ENCODE measurements at places on chromosomes 2 and 18. TPM values are rescaled to one million over a fixed set of nuclear protein-coding genes. Genes with fewer than 3 reads are reported as not detected.

The WNT10A gene
- total RNA-seq: not detected

The DSG4 gene
- total RNA-seq: not detected

The ZNF638 gene
- total RNA-seq: 121 TPM

DNA sequence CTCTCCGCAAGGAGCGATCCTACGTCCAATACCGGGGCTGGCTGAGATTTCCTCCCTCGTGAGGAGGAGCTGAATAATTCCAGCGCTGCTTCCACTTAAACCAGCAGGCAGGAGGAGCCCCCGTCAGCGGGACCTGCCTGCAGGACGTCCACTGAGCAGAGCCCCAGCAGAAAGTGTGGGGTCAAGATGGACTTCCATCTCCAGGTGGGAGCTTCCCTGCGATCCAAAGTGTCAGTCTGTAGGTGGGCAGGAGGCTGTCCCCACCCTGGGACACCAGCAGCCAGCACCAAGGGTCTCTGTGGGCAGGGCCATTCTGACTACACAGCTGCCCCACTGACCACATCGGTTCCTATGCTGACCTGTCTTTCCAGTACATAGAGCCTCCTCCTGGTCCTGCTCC is 462 bp upstream of the OTOS start:
- no peak overlapping the region for H3K27ac ChIP-seq
- peak; percentile 46 for DNase-seq
- H3K4me3 ChIP-seq: no peak overlapping the region
- no peaks in the 10 kb centered on the region for H3K36me3 ChIP-seq
- peaks cover 4% of the 10 kb centered on the region for H3K4me1 ChIP-seq

GRCh38 chr18:10370716-10371115 is 83.7 kb upstream of the APCDD1 start:
- H3K4me3 ChIP-seq: no peak overlapping the region
- no peak for DNase-seq
- peaks cover 6% of the 10 kb centered on the region for H3K4me1 ChIP-seq
- H3K36me3 ChIP-seq: no peaks in the 10 kb centered on the region

The KLHL30 gene
- 12.2 TPM for total RNA-seq

The FSHR gene
- total RNA-seq: not detected

- DNase-seq: no peak
- H3K27ac ChIP-seq: no peak overlapping the region
- H3K4me1 ChIP-seq: peaks cover 22% of the 10 kb centered on the region
Measured at GRCh38 chr18:9755615-9756014, 47.5 kb downstream of the RAB31 start.

- H3K4me1 ChIP-seq: peaks cover 11% of the 10 kb centered on the region
- no peaks in the 10 kb centered on the region for H3K36me3 ChIP-seq
- H3K27ac ChIP-seq: no peak overlapping the region
- H3K4me3 ChIP-seq: no peak overlapping the region
- DNase-seq: no peak
Measured at GRCh38 chr2:207969249-207969648, 56.1 kb downstream of the PLEKHM3 start.

The TNS1 gene
- 249 TPM for total RNA-seq

DNA sequence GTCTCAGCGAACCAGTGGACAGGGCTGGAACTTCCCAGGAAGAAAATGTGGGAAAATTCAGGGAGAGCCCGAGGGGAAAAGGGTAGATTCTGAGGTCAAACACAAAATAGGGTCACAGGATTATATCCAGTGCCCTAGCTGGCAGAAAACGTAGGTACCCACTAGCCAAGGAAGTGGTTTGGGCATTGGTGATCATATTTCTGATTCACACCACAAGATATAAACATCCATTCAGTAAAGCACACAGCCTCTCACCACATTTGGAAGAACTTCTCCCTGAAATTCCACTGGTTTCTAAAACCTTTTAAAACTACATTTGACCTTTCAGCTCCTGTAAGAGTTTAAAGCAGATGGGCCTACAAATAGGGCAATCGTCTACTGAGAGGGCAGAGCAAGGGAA is 186.9 kb downstream of the TTC32 start:
- peaks cover 2% of the 10 kb centered on the region for H3K36me3 ChIP-seq
- no peak overlapping the region for H3K27ac ChIP-seq
- peaks cover 10% of the 10 kb centered on the region for H3K4me1 ChIP-seq
- no peak for DNase-seq
- H3K27me3 ChIP-seq: no peaks in the 10 kb centered on the region
- no peak overlapping the region for H3K4me3 ChIP-seq

- H3K27me3 ChIP-seq: no peaks in the 10 kb centered on the region
- no peak overlapping the region for H3K4me3 ChIP-seq
- no peak overlapping the region for H3K27ac ChIP-seq
Measured at GRCh38 chr2:181738074-181738473, 57.8 kb upstream of the NEUROD1 start.

DNA sequence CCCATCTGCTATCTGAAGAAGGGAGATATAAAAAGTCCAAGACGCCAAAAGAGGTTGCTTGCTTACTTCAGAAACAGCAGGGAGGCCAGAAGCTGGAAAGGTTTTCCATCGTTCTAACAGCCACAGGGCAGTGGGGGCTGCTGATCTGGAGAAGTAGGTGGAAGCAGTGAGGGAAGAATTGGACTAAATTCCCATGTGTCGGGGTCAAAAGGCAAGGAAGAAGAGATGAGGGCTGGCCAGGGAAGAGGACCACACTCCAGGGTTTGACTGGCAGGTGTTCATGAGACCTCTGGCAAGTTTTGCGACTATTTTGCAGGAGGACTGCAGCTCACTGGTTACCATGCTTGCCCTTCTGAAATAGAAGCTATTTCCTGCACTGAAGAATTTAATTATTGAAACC is 91.0 kb downstream of the SCG2 start:
- peaks cover 30% of the 10 kb centered on the region for H3K4me1 ChIP-seq
- DNase-seq: no peak
- H3K27ac ChIP-seq: no peak overlapping the region
- no peaks in the 10 kb centered on the region for H3K27me3 ChIP-seq
- H3K36me3 ChIP-seq: no peaks in the 10 kb centered on the region

The SLC11A1 gene
- 0.10 TPM for total RNA-seq

The CNDP1 gene
- total RNA-seq: 0.22 TPM

The PAX3 gene
- total RNA-seq: 4.1 TPM

DNA sequence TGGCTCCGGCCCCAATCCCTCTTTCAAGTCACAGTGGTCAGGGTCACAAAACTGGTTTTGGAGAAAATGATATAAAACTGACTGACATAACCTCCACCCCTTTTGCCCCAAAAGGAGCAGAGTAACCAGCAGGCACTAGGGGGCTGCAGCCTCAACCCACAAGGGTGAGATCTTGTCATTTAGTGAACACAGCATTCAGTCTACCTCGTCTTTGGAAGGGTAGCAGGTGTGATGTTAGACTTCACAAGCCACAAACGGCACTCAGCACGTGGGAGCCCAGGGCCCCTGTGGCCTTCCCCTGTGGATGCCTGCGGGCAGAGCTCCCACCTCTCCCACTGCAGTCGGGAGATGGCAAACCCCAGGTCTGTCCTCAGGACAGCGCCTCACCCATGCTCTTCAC is 372.1 kb upstream of the MYT1L start:
- no peaks in the 10 kb centered on the region for H3K36me3 ChIP-seq
- peaks cover 5% of the 10 kb centered on the region for H3K27me3 ChIP-seq
- no peak overlapping the region for H3K27ac ChIP-seq
- H3K4me1 ChIP-seq: no peaks in the 10 kb centered on the region
- H3K4me3 ChIP-seq: no peak overlapping the region

- DNase-seq: no peak
- H3K27ac ChIP-seq: no peak overlapping the region
- no peaks in the 10 kb centered on the region for H3K27me3 ChIP-seq
- no peaks in the 10 kb centered on the region for H3K36me3 ChIP-seq
Measured at GRCh38 chr2:137959166-137959565, 5.1 kb upstream of the HNMT start.

The PID1 gene
- 1.8 TPM for total RNA-seq

GRCh38 chr2:141709756-141710155 is 421.1 kb downstream of the LRP1B start:
- H3K4me1 ChIP-seq: no peaks in the 10 kb centered on the region
- no peaks in the 10 kb centered on the region for H3K27me3 ChIP-seq
- no peaks in the 10 kb centered on the region for H3K36me3 ChIP-seq
- DNase-seq: no peak

The MROH2A gene
- total RNA-seq: not detected

The OXER1 gene
- total RNA-seq: 1.8 TPM

DNA sequence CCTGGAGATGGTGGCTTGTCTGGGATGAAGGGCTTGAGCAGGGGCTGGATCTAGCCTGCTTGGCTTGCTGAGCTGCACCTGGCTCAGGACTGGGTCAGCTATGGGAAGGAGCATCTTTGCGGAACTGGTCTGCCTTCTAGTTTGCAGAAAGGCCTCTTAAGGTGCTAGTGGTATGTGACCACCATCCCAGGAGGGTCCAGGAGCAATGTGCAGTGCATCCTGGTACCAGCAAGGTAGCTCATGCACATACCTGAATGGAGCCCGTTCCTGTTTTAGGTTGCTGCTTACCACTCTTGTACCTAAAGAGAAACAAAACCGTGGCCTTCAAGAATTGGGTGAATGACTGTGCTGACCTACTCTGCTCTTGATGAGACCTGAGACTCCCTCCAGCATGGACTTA is 118.6 kb upstream of the PELI1 start:
- no peak for DNase-seq
- H3K27ac ChIP-seq: no peak overlapping the region
- no peaks in the 10 kb centered on the region for H3K27me3 ChIP-seq
- no peak overlapping the region for H3K4me3 ChIP-seq
- no peaks in the 10 kb centered on the region for H3K36me3 ChIP-seq

DNA sequence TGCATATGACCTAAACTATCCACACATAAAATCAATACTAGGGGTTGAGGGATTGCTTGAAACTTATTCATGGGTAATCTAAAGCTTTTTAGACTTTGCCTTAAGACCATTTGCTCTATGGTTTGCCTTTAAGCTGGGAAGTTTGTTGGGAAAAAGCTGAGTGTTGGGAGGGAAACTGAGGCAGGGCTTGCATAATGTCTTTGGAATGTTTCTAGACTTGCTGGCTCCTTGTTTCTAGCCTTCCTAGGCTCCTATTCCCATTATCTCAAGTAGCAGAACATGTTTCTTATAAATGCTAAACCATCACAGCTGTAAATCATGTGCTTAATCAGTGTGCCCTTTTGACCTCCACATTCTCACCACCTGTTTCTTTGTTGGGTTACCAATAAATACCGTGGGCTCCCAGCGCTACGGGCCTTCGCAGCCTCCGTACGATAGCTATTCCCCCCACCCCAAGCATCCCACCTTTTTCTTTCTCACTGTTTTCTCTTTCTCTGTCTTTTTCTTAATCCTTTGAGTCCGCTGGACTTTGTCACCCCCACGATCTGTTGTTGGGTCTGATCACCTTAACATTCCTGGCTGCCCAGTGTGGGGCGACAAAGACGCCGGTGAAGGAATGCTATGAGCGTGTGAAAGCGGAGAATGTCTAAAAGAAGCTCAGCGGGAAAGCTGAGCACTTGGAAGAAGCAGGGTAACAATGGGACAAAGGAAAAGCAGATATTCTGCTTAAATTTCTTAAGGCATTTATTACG is 49.4 kb upstream of the CWC22 start:
- H3K27me3 ChIP-seq: no peaks in the 10 kb centered on the region
- peaks cover 2% of the 10 kb centered on the region for H3K36me3 ChIP-seq
- peak overlapping the region; percentile 55 for H3K27ac ChIP-seq
- peaks cover 15% of the 10 kb centered on the region for H3K4me1 ChIP-seq
- no peak for DNase-seq

The METAP1D gene
- 4.6 TPM for total RNA-seq

DNA sequence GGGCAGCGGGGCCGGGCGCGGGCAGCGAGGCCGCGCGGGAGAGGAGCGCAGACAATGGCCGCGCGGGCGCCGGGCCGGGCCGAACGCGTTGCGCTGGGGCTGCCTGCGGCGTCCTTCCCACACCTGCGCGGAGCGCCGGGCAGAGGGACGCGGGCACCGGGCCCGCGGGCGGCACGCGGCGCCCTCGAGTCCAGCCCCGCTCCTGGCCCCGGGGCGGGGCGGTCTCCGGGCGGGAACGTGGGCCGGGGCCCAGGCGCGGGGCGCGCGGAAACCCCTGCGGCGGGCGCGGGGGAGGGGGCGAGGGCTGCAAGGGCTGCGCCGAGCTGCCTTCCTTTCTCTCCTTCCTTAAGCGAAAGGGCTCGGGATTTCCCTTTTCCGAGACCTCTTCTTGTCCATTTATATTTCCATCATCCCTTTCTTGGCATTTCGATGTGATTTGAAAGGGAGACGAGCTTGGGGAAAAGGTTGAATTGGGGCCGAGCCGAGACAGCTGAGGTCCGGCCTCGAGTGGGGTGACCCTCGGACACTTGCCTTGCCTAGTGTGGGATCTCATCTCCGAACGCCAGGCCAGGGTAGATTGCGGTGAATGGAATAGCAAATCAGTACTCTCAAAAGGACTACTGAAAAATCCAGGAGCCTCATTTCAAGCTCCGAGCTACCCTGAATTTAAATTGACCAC is 676 bp downstream of the KLHL23 start:
- H3K4me1 ChIP-seq: peaks cover 37% of the 10 kb centered on the region
- H3K27me3 ChIP-seq: no peaks in the 10 kb centered on the region
- H3K4me3 ChIP-seq: peak overlapping the region; percentile 85
- peaks cover 2% of the 10 kb centered on the region for H3K36me3 ChIP-seq
- H3K27ac ChIP-seq: no peak overlapping the region

DNA sequence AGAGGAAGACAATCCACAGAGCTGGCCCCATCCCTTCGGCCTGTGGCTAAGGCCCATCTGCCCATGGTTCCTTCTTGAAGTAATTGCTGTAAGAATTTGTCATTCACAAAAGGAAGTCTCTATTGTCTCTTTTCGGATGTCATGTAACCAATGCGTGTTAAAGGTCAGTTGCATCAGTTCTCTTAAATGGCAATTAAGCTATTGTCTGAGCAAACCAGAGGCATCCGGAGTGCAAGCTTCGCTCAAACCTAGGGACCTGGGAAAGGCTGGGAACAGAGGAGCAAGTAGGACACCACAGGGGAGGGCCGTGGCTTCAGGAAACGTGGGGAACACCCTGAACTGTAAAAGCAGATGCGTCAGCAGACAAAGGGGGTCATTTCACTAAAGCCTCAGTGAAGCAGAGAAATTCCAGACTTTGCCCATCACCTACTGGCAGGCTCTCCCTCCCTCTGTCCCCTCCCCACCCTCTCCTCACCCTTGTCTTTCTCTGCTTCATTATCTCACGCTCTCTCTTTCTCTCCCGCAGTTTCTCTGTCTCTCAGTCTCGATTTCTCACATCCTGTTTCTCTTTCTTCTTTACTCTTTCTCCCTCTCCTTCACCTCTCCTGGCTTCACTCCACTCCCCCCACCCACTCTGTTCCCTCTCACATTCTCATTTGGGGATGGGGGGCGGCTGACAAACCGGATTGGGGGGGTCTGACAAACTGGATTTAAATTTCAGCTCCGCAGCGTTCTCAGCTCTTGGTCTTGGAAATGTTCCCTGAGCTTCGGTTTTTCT is 204.6 kb upstream of the TNP1 start:
- DNase-seq: no peak
- no peak overlapping the region for H3K4me3 ChIP-seq
- peaks cover 3% of the 10 kb centered on the region for H3K27me3 ChIP-seq
- peaks cover 10% of the 10 kb centered on the region for H3K4me1 ChIP-seq
- peak overlapping the region; percentile 3 for H3K27ac ChIP-seq
- H3K36me3 ChIP-seq: no peaks in the 10 kb centered on the region

The CACNB4 gene
- total RNA-seq: 6.0 TPM
